ENCODE measurements at places on chromosomes 3 and 15.

GRCh38 chr15:58546635-58547627 is 115.1 kb downstream of the LIPC start:
- no peak for DNase-seq

DNA sequence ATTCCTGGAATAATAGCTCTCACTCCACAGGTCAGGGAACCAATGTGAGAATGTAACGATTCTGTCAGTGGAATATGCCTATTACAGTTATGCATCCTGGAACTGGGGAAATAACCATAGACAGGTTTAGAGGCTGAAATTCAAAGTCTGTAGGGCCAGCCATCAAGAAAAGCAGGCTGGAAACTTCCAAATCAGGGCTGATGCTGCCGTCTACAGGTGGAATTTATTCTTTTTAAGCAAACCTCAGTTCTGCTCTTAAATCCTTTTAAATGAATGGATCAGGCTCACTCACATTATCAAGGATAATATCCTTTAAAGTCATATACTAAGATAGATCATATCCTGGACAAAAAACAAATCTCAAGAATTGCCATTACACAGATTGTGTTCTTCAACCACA is 699.8 kb downstream of the NR2F2 start:
- no peak for DNase-seq

DNA sequence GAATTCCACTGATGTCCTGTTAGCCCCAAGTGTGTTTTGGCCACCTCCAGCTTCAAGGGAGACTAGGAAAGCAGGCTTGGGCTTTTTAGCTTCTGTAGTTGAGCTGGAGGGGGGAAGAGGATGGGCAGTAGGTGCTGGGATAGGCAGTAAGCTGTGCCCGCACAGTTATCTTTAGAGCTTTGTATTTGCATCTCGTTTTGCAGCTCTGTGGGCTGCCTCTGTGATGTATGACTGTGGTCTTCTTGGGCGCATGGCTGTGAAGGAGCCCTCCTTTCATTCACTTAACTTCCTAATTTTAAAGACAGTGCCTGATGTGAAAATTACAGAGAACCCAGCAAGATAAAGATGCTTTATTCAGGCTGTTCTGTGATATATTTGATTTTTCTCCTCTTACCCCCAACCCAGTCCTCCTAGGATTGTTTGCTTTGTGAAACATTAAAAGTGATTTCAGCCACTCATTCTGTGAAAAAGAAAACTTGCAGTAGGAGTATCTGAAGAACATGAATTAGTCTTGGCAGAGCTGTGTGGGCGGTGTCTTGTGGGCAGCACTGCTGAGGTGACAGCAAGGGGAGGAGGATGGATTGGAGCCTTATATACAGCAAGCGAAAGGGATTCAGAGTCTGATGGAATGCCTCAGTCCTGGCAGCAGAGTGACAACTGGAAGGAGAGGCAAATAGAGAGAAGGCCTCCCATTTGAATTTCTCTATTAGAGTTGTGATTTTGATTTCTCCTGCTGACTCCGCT is 74.3 kb downstream of the LARS2 start:
- no peak for DNase-seq

GRCh38 chr3:177589911-177590381 is 392.7 kb upstream of the TBL1XR1 start:
- DNase-seq = no peak

DNA sequence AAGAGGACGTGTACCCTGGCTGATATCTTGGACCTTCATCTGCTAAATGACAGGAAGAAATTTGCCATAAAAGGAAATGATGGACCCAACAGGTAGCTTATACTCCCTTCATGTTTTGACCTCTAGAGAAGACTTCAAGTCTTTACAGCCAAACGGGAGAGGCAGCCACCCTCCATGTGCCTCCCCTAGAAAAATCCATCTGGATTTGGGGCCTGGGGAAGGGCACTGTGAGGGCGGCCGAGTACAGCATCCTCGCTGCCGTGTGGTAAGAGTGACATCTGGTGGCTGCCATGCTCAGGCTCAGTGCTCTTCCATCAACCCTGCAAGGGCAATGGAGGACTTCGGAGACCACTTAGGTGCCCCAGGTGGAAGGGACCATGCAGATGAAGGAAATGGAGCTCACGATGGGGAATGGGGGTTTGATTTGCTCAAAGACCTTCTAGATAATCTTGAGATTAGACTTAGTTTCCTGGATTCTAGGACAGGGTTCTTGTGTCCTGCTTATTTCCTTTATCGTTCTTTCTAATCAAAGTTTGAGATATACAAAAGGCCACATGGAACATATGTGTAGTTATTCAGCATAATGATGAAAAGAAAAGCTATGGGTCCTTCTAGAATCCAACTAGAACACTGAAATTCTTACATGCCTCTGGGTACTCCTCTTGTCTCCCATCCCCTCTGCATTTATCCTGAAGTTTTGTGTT is 44.4 kb downstream of the AQP9 start:
- DNase-seq = peak; percentile 7

DNA sequence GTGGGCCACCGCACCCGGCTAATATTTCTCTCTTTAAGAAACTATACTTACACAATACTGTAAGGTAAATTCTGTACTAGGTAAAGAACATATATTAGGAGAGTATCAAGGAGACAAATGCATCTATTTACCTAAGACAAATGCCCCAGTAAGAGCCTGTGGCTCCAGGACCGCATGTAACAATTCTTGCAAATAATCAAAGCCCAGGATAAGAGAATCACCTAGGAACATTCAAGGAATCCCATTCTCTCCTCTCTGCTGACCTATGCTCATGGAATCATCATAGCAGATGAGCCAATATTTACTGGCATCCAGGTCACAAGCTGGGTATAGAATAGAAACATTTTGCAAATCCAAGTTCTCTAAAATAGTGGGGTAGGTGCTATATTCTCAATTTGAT is 347.7 kb downstream of the FOXP1 start:
- DNase-seq = no peak

DNA sequence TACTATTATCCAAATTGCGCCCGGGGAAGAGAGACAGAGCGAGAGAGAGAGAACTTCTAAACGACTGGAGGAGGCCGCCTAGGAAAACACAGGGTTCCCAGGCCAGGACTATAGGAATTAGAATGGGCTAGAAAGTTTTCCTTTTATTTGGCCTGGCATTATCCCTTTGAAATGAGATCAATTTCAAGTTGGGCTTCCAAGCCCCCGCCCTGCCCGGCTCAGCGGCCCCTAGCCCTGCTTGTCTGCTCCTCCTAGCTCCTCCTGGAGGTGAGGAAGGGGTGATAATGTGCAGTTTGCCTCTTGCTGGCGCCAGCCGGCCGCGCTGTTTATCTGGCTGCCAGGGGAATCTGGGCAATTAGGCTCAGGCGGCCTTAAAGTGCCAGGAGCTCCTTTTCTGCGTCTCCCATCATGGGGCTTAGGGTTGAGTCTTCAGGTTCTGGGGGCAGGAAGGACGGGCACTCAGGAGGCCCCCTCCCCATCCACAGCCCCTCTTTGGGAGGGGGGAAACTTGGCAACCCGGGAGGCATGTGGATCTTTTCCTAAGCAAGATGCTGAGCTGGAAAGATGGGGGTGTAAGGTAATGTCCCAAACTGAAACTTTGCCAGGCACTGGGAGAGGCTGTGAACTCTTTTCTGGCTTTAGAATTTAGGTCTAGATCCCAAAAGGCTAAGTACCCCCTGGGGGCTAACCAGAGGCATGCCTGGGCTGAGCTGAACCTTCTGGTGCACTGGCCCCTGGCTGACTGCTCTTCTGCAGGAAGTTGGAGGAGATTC is 5.5 kb downstream of the SMAD6 start:
- no peak for DNase-seq

GRCh38 chr3:121722411-121722810 is 27.1 kb downstream of the GOLGB1 start:
- DNase-seq = no peak

DNA sequence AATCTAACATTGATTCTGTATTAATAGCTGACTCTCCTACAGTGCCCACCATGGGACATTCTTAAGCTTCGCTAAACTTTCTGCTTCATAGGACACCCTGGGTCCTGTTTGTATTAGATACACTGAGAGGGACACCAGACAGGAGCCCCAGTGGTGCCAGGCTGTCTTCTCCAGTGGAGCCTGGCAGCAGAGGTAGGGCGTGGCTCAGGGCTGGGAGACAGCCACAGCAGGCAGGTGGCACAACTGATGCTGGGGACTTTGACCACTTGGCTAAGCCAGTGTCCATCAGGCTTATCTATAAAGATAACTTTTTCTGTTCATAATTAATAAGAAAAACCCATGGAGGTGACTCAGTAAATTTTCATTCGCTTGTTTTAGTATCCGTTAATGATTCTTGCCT is 21.8 kb downstream of the NIPA1 start:
- DNase-seq = no peak

DNA sequence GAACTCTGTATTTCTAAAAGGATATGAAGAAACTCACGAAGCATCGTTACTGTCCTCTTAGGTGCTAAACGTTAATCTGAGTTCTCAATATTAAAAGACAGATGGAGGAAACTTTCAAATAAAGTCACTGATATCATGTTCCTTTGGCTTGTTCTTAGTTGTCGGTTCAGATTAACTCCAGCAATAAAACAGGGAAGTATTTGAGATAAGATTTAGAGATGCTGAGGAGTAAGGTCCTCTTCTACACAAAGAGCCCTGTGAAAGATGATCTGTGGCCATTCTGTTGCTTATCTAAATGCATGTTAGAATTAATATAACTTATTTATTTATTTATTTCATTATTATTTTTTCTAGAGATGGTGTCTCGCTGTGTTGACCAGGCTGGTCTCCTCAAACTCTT is 19.2 kb downstream of the AKAP13 start:
- DNase-seq = no peak

DNA sequence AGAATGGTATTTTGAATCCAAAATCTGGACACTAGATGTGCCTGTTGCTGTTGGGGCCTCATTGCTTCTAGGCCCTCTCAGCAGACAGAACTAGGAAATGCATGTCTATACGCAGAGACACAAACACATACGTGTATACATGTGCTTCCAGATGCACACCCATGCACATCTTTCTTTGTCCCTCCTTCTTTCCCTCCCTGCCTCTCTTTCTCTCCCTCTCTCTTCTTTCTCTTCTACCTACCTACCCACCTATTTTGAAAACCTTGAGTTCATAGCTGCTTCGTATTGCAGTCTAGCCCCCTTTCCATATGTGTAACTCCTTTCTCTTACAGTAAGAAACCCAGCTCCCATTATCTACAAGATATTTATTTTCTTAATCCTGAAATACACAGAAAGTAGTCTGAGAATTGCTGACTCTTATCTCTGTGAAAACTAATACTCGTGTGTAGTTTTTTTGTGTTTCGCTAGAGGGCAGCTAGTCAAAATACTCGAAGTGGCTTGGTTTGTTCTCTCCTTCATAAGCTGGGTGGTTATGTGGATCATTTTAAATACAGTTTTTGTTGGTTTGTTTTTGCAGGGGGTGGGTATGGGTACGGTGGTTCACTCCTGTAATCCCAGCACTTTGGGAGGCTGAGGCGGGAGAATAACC is 18.5 kb downstream of the RPL32 start:
- no peak for DNase-seq

DNA sequence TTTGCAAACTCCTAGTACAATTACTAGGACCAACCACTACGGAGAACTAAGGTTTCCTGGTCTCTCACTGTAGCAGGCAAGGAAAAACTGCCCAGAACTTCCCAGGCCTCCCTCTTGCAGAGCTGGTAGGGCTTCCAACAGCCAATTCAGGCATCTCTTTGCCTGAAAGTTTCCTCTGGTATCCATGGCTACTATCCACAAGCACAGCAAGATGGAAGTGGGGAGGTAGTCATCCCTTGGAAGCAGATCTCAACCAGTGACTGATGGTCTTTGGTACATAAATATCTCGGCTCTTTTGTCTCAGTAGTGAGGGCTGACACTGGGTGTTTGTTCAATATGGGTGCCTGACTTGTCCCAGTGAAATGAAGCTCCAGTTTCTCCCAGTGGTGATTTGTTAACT is 201.3 kb upstream of the MRPL3 start:
- no peak for DNase-seq

GRCh38 chr3:169389211-169389924 is 274.1 kb downstream of the MECOM start:
- DNase-seq = no peak

DNA sequence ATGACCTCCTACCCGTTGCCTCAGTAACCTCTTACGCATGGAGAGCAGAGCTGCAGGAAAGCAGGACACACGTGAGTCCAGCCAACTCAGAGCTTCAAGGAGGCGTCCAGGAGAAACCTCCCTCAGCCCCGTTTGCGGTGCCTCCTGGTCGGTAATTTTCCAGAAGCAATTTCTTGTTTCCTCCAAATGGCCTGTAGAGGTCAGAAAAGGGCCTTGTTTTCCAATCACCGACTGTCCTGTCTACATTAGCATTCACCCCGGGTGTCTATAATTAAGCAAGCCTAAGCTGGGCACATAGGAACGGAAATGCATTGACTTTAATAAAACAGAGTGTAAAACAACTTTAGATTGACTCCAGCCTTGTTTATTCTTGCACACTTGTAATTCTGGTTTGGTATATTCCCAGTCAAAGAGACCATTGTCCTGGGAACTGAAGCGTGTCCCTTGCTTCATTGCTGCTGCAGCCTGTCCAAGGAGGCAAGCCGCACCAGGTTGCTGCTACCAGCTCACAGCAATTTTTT is 836.2 kb downstream of the AGBL1 start:
- no peak for DNase-seq

DNA sequence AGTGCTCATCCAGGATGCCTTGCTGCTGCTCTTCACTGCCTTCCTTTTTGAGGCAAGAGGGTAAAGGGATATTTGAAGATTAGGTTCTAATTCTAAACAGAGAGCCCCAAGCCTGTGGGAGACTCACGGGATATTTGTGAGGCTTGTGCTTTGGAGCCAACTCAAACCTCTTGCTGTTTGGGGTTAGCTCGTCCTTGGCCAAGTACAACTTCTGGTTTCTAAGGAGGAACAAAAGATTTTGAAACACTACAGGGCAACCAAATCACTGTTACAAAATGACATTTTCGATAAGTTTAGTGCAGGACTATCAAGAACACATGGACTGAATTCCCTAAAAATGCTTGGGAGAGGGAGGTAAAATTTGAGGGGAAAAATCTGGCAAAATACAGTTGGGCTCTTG is 190.2 kb downstream of the RORA start:
- no peak for DNase-seq

GRCh38 chr3:30078736-30079135 is 527.7 kb upstream of the TGFBR2 start:
- no peak for DNase-seq

- DNase-seq = no peak
Observed at GRCh38 chr15:23079766-23080165, 40.4 kb upstream of the TUBGCP5 start.

- peak; percentile 53 for DNase-seq
Observed at GRCh38 chr3:13480340-13481318, 523 bp downstream of the HDAC11 start.

DNA sequence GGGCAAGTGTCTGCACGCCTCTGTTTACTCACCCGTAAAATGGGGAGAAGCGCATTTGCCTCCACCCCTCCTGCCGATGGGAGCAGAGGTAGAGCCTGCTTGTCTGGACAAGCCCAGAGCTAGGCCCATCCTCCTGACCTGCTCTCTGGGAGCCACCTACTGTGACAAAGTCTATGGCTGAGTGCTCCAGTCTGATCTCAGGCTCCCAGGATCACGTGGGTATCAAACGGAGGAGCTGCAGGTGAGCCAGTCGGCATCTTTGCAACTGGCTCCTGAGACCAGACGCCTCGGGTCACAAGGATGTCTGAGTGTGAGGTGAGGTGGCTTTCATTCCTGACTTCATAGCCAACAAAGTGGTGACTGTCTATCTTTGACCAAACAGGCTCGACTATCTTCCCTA is 2.1 kb upstream of the ALDH1A3 start:
- DNase-seq = no peak

Measured in CD4-positive, alpha-beta T cell treated with Interleukin-1 beta for 1 hour (primary cell).